Stimulated activated CD4-positive, alpha-beta T cell treated with anti-CD3 and anti-CD28 coated beads, TNF-alpha, amount 100 ng/mL, for 4 hours (primary cell): ENCODE measurements at places on chromosomes 2 and 18.

GRCh38 chr2:158733430-158733755 lies 61.7 kb upstream of the DAPL1 start:
- DNase-seq = no peak

DNA sequence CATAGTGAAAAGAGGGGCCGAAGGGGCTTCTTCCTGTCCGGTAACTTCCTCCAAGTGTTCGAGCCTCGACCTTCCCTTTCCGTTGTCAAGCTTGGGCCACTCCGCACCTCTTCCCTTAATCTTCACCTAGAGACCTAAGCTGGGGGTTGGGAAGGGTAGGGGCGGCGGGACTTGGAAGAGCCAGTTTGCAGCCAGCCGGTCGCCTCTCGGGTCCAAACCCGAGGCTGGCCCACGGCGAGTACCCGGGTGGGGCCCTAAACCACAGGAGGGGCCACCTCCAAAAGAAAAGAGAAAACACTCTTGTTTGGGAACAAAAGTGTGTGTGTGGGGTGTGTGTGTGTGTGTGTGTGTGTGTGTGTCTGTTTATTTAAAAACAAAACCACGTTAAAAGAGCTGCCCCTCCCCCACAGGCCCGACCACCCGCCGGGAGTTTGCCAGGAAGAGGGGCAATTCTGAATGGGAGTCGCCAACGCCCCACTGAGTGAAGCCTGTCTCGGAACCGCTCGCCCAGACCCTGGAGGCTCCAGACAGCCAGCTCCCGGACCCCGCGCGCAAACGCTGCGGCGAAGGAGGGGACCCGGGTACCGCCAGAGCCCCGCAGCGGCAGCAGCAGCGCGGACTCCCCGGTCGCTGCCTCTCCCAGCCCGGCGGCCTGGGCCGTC lies 488 bp upstream of the RHOB start:
- no peak for DNase-seq

GRCh38 chr2:202115479-202115971 lies 42.5 kb downstream of the KIAA2012 start:
- no peak for DNase-seq

- DNase-seq = no peak
These were observed 170.9 kb upstream of the PXDN start for GRCh38 chr2:1915196-1915595.

- DNase-seq = no peak
These were observed 29.3 kb downstream of the FEZ2 start for GRCh38 chr2:36568516-36569246.

DNA sequence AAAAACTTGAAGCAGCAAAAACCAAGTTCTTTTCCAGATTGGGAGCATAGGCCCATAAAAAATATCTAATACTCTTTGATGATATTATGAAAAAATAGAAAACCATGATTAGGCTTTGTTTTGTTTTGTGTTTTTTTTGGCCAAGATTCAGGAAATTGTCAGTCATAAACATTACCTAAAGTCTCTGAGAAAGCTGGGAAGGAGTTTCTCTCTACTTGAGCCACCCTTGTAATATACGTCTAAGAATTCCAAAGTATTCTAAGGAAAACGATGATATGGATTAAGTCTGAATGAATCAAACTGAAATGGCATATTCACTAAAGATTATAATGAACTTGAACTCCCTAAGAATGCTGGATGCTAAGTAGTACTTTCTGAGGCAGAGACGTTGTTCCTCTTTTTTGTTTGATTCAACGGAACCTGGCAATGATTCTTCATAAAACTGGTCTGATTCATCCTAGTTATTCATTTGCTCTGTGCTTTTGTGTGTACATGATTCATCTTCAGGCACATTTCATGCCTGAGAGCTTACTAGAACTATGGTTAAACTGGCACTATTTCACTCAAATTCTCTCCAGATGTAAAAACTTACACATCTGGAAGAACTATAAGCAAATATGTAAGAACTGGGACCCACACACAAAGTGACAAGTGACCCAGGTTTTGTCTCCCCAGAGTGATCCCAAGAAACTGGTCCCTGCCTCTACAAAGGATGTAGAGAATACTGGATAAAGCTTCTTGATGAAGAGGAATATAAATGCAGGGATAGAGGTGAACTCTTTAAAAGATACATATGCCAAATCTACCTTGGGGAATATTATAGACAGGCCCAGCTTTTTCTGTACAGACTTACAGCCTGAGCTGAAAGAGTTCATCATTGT lies 159.7 kb downstream of the DOCK10 start:
- no peak for DNase-seq
